ENCODE measurements at places on chromosomes 4 and X.

DNA sequence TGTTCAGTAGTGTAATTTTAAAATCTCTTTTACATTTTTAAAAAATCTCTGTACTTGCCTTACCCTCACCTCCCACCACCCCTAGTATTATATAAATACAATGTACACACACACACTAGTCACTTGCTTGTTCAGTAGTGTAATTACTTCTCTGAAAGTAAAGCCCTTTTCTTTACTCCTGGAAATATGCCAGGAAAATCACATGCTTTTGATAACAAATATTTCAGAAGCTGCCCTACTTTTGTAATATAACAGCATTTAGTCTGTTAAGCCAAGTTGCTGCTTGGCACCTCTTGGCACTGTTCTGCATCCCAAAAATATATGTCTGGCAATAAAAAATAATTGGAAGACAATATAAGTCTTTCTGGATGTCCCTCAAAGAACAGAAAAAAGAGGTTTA is 172.8 kb upstream of the APOOL start:
- no peak for DNase-seq

GRCh38 chr4:155509555-155509954 is 132.8 kb upstream of the MAP9 start:
- DNase-seq = peak; percentile 50

DNA sequence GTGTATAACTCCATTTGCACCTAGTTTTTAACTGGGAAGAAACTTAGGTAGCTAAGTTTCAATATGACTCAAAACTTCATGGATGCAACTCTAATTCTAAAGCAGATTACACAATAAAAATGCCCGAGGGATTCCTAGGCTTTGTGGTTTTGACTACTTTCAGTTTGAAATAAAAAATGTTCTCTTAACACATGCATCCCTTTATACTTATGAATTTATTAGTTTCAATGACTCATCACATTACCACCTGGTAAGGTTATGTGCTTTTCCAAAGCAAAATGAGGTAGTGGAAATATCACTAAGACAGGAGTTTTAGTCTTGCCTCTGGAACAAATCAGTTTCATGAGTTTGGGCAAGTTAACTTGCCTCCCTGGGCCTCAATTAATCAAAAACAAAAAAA is 125.5 kb downstream of the OPHN1 start:
- peak; percentile 91 for DNase-seq

DNA sequence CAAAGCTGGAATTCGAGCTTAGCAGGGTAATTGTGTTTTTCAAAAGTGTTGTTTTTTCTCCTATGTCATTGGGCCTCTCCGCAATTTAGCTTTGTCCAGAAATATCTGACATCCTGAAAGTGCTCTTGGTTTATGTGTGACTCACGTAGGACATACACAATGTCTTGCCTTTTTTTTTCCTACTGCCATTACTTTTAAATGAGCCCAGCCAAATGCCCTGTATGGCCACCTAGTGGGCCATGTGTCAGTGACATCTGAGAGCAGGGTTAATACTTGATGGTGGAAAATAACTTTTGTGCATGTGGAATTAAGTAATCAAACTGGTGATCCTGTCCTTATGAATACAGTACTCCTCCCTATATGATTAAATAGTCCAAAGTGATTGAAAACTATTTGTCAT is 1411.1 kb upstream of the TENM3 start:
- peak; percentile 13 for DNase-seq

- no peak for DNase-seq
Observed at GRCh38 chrX:123899701-123900100, 39.8 kb downstream of the XIAP start.

DNA sequence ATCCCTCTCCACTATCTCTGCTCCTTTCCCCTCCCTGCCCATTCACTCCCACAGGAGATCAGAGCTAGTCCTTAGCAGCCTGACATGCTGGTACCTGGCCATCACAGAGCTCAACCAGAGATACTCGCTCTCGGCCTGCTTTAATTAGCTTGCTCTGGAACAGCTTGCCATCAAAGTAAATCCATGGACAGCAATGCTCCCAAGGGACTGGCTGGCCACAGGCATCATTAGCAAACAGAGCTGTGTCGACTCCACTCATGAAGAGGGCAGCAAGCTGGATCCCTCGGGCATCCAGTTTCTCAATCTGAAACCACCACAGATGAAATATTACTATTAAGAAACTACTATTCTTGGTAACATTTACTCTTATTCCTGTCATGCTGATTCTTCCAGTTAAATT is 43.4 kb upstream of the PHF8 start:
- no peak for DNase-seq

- no peak for DNase-seq
Observed at GRCh38 chr4:138861135-138861534, 154.4 kb upstream of the NOCT start.

GRCh38 chr4:83860200-83860599 is 324.3 kb downstream of the GPAT3 start:
- DNase-seq = no peak

GRCh38 chr4:25953740-25954139 is 39.7 kb downstream of the SMIM20 start:
- peak; percentile 50 for DNase-seq

GRCh38 chrX:74344280-74344622 is 40.3 kb downstream of the ZCCHC13 start:
- DNase-seq = no peak

- peak; percentile 95 for DNase-seq
Observed at GRCh38 chr4:184417802-184418511, 56.4 kb downstream of the IRF2 start.

- DNase-seq = no peak
Observed at GRCh38 chr4:11881364-11881763, 452.7 kb upstream of the HS3ST1 start.

DNA sequence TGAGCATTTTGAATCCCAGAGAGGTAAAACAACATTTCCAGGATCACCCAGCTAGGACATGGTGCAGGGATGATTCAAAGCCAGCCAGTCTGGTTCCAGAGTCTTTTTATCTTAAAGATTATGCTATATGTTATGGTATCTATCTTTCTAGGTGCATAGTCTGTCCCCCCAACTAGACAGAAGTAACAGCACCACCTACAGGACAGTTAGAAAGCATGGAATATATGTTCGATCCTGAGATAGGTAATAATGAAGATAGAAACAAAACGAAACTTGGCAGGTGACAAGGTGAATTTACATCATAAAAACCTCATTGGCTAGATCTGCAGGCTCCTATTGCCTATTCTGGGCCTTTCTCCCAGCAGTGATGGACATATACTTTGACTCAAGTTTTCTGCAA is 723.2 kb downstream of the SMARCA1 start:
- DNase-seq = peak; percentile 27

DNA sequence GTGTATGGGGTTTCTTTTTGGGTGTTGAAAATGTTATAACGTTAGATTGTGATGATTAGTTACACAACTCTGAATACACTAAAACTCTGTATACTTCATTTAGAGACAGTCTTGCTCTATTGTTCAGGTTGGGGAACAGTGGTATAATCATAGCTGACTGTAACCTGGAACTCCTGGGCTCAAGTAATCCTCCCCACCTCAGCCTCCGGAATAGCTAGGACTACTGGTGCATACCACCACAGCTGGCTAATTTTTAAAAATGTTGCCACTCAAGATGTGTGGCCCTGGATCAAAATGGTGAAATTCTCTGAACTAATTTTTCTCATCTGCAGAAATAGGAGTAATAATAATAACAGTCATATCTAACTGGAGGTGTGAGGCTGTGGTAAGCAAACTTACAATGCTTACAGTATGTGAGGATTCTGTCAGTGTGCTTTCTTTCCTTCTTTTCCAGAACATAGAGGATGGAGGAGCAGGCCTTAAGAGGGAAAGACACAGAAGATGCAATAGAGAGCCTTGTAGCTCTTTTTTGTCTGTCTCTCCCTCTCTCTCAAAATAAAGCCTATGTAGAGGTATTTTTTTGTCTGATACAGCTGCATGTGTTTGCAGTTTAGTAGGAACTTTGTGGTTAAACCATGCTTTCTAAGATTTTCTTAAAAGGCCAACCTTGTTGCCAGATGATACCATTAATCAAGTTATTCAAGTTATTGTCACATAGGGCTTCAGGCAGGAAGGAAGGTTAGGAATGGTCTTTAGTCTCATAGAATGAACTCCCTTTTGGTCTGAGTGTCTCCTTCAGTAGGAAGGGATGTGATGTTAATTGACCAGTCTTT is 7.5 kb downstream of the ADD1 start:
- DNase-seq = no peak
